ENCODE measurements at places on chromosomes 13 and 19.

DNA sequence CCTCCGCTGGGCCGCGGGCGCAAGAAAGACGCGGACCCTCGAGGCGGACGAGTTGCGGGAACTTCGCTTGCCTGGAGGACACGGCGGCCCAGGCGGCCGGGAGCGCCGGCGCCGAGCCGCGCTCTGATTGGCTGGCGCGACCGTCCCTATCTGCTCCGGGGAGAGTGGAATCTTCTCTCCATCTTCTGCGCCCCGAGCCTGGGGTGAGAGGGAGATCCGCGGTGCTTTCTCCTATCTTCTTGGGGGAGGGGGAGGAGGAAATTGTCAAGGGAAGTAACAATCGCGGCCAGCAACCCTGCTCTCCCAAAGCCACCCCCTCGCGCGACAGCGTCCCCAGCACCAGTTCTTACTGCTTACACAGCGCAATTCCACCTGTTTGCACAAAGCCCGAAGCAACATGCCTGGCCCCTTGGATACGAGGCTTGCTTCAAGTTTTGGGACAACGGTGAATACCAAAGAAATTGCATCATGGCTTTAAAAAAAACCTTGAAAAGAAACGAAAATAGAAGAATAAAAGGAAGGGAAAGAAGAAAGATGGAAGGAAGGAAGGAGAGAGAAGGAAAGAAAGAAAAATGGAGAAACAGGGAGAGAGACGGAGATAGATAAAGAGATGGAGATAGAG, 4.8 kb downstream of the SOX21 start:
- peak; percentile 82 for DNase-seq

GRCh38 chr13:101567841-101568240, 115.4 kb downstream of the ITGBL1 start:
- DNase-seq = no peak

- no peak for DNase-seq
Measured at GRCh38 chr13:65488606-65489005, 1741.5 kb downstream of the PCDH9 start.

DNA sequence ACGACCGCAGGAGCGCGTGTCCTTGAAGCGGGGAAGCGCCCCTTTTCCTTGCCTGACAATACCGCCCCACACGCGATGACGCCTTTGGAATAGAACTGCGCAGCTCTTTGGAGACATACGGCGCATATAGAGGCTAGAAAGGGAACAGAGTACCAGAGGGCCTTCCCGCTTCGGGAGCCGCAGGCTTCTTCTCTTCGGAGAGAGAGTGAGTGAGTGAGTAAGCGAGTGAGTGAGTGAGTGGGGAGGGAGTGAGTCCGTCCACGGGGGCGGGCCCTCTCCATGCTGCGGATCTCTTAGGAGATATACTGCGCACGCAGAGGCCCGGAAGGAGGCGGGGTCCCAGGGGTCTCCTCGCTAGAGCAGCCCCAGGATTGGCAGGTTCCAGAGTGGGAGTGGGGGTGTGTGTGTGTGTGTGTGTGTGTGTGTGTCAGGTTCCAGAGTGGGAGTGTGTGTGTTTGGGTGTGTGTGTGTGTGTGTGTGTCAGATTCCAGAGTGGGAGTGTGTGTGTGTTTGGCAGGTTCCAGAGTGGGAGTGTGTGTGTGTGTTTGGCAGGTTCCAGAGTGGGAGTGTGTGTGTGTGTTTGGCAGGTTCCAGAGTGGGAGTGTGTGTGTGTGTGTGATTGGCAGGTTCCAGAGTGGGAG, 97.0 kb downstream of the INSR start:
- peak; percentile 94 for DNase-seq

GRCh38 chr19:51789061-51789795, 5.7 kb upstream of the FPR3 start:
- no peak for DNase-seq

DNA sequence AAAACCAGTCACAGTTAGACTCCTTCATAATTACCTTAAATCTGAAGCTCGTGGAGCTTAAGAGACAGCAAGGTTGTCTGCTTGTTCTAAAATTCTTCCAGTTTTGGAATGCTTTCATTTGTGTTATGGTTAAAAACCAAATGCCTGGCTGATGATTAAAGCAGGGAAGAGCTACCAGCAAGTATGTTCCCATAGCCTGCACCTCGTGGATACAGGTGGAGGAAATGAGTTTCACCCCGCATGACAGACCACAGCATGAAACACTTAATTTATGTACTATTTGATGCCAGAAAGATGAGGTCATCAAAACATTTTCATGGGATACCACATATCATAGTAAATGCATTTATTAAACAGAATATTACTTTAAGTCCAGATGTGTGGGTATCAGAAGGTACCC, 416 bp upstream of the DOCK9 start:
- no peak for DNase-seq
